A549 treated with Mapracorat at 1 μM for 4 hours (cell line): ENCODE measurements at places on chromosomes 5 and 9. TPM values are rescaled to one million over a fixed set of nuclear protein-coding genes. Genes with fewer than 3 reads are reported as not detected.

Gene C5orf58
- not detected in 5 replicates for total RNA-seq

Gene AK8
- total RNA-seq = 1.1 to 1.7 TPM (median 1.5 TPM) in 5 replicates

Gene GRM6
- not detected in 5 replicates for total RNA-seq

Gene TMC1
- total RNA-seq = 0.03 to 0.10 TPM in 2 of 5 replicates, not detected in the others

Gene DMRTA1
- total RNA-seq = 0.58 to 0.83 TPM (median 0.70 TPM) in 5 replicates

Gene PRDM9
- total RNA-seq = not detected in 5 replicates

Gene RICTOR
- total RNA-seq = 7.5 to 11.9 TPM (median 9.9 TPM) in 5 replicates

Gene SPATA9
- 0.28 to 0.38 TPM in 2 of 5 replicates, not detected in the others for total RNA-seq

Gene GPR150
- total RNA-seq = 0.14 to 0.29 TPM (median 0.15 TPM) in 4 of 5 replicates, not detected in the other

Gene TRIP13
- 61.6 to 77.8 TPM (median 71.3 TPM) in 5 replicates for total RNA-seq

Gene GM2A
- total RNA-seq = 16.1 to 18.1 TPM (median 17.1 TPM) in 5 replicates
